HL-60 (cell line): ENCODE measurements at places on chromosomes 5 and 9.

DNA sequence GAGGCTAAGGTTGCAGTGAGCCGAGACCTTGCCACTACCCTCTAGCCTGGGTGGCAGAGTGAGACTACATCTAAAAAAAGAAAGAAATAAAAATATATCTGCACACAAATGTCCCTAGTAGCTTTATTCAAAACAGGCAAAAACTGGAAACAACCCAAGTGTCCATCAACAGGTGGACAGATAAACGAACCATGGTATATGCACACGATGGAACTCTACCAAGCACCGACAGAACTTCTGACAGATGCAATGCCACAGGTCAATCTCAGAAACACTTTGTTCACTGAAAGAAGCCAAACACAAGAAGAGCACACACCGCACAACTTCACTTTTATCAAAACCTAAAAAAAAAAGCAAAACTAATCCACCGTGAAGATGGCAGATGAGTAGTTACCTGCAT lies 30.4 kb downstream of the CAMSAP1 start:
- no peak for DNase-seq

DNA sequence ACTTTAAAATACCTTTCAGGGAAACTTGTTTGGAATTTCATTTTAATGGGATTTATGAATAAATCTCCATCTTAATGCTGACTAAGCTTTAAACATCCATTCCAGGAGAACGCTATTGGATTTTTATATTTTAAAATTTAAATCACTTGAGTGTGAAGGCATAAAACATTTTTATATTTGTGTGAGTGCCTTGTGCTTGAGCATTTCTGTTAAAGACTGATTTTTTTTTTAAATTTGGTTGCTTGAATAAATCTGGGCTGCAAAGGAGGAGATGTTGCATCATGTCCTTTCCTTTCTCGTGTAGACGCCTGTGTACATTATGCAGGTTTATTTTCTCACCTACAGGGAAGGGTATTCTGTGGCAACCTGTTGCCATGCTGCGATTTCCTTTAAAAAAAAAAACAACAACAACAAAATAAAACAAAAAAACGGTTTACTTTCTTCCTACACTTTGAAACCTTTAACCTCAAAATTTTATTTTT lies 108.1 kb downstream of the ZNF462 start:
- DNase-seq: no peak

GRCh38 chr9:105057551-105057950 lies 129.6 kb upstream of the ABCA1 start:
- no peak for DNase-seq

DNA sequence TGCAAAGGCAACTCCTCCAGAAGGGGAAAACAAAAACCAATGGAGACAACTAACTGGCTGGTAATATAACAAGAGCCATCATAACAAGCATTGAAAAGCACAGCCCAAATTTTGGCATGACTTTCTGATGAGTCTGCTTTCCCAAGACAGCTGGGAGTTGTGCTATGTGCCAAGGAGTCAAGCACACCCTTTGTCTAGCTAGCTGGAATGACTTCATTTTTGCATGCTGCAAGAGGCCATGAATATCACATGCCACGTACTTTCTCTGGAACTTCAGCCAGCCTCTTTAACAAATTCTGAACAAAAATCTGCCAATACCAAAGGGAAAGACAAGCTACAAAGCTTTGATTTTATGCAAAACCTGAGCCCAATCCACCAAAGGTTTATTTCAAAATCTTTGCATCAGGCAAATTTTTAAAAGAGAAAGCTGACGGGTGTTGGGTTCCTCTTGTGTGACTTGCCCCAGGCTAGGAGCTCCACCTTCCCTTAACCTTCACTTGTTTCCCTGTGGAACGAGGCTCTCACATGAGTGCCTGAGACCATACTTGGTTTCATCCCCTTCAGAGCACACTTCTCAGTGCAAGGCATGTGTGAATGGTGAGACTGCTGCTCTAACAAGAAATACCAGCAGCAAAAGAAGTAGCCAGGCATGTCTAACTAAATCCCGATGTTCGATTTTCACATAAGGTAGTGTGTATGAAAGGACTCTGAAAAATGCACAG lies 47.3 kb downstream of the S1PR3 start:
- no peak for DNase-seq

- no peak for DNase-seq
These were observed 282.6 kb downstream of the SPATA31D1 start for GRCh38 chr9:82271106-82271561.

- DNase-seq: no peak
These were observed 1.7 kb upstream of the MRNIP start for GRCh38 chr5:179860301-179860700.
